ENCODE measurements at places on chromosomes 7 and 10. TPM values are rescaled to one million over a fixed set of nuclear protein-coding genes. Genes with fewer than 3 reads are reported as not detected.

GRCh38 chr7:132205509-132205908 is 370.8 kb downstream of the PLXNA4 start:
- DNase-seq, result no peak

Gene TMEM72
- total RNA-seq, result 33.1 TPM

DNA sequence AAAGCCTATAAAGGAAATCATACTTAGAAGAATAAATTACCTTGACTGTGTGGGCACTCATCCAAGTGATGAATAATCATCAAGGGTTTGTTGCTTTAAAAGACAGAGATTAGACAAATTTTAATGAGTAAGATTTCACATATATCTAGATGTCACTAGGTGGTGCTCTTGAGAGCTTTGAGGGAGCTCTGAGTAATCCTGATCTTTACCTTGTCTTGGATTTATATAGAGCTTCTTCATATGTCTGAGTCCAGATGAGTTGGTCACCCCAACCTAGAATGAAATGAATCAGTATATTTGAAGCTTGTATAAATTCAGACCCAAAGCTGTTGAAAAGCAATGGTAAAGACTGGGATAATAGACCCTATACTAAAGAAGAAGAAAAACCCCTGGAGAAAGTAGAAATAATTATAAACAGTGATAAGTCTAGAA is 3.7 kb downstream of the AGR2 start:
- DNase-seq, result no peak

Gene DYNC1I1
- 0.43 TPM for total RNA-seq

DNA sequence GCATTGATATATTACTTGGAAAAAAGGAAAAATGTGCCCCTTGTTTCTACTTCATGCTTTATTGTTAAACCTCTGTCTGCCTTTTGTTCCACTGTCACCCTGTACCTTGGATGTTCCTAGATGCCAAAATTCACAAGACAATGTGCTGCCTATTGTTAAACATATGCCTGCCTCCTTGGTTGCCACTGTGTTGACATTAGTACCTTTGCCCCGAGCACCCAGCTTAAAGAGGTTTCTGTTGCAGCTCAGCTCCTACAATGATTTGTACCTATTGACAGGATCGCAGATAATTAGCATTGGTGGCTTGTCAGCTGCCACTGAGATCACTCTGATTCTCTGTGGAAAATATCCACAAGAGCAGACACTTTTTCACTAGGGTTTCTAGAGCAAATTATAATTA is 188.0 kb downstream of the KCND2 start:
- no peak for DNase-seq

GRCh38 chr7:147586110-147586509 is 1004.5 kb upstream of the C7orf33 start:
- no peak for DNase-seq
